ENCODE measurements at places on chromosomes 2 and 18. TPM values are rescaled to one million over a fixed set of nuclear protein-coding genes. Genes with fewer than 3 reads are reported as not detected.

- DNase-seq: no peak
Observed at GRCh38 chr18:7232218-7232617, 1.3 kb downstream of the LRRC30 start.

GRCh38 chr2:181642086-181642485 is 14.8 kb downstream of the CERKL start:
- no peak for DNase-seq

DNA sequence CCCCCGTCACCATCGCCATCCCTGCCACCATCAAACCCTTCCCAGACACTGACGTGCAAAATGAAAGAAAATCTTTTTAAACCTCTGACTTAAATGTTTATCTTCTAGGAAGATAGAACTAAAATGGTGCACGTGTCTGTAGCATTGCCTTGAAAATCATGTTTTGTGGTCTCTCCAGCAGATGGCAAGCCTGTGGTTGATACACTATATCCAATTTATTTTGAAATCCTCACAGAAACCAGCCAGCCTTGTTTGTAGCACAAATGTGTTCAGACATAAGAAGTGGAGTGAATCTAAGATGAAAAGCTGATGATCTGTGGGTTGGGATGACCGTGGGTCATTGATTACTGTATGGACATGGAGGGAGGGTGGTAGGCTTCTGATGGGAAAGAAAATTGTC is 436.2 kb upstream of the SMIM21 start:
- no peak for DNase-seq

DNA sequence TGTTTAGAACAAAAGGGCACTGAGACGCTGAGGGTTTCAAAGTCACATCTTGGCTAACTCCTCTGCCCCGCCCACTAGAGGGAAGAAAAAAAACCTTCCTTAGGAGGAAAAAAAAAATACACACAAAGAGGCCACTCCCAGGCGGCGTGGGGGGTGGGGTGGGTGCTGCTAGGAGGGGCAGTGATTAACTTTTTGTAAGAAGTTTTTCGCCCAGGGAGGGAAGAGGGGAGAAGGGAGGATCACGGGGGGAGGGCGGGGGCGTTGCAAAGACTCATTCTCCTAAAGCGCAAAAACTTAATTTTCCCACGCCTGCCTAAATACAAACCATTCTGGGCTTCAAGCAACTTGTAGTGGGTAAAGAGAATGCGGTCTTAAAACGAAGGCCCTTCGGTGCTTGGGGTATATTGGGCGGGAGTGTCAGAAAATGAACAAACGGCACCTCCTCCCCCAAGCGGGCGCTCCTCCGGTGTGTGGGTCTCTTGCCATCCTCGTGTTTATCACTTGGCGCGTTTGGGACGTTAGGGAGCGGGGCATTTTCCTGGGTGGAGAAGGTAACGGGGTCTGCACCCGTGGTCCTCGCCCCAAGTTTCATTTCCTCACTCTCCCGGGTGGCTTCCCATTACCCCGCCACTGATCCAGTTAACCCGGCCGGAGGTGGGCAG is 1.7 kb downstream of the CXCR4 start:
- no peak for DNase-seq

DNA sequence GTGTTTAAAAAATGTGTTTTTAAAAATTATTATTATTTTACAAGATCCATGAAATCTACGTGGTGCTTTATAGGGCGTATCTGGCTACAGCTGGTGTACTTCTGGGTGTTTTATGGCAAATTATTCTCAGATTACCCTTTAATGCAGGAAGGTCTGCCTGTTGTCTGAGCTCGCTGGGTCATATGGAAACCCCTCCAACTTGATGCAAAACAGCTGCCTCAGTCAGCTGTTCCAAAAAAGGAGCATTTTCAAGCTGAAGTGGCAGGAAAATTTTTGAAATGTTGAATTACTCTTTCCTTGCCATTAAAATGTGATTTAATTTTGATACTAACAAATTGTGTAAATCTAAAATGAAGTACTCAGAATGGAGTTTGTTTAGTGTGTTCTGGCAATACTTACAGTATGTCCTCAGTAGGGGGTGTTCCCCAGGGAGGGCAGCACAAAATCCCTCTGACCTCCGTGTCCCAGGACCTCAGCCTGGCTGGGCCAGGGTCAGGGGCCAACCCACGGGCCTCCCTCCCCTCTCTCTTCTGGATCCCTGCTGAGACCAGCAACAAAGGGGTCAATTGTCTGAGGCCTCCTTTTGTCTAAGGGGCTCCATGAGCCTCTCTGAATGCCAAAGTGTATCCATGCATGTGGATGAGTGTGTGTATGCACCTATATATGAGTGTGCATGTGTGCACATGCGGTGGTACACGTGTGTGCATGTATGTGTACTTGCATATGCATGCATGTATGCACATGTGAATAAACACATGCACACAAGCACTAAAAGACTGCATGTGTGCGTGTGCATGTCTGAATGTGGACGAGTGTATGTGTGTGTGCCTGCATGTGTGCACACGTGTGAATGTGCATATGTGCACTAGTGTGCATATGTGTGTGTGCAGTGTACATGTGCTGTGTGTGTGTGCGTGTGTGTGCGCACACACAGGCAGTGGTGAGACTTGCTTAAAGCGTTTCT is 105.4 kb downstream of the ACOXL start:
- no peak for DNase-seq

- DNase-seq: no peak
Observed at GRCh38 chr2:190527214-190527613, 7.3 kb downstream of the NEMP2 start.

GRCh38 chr18:56823986-56824565 is 172.9 kb downstream of the WDR7 start:
- no peak for DNase-seq

DNA sequence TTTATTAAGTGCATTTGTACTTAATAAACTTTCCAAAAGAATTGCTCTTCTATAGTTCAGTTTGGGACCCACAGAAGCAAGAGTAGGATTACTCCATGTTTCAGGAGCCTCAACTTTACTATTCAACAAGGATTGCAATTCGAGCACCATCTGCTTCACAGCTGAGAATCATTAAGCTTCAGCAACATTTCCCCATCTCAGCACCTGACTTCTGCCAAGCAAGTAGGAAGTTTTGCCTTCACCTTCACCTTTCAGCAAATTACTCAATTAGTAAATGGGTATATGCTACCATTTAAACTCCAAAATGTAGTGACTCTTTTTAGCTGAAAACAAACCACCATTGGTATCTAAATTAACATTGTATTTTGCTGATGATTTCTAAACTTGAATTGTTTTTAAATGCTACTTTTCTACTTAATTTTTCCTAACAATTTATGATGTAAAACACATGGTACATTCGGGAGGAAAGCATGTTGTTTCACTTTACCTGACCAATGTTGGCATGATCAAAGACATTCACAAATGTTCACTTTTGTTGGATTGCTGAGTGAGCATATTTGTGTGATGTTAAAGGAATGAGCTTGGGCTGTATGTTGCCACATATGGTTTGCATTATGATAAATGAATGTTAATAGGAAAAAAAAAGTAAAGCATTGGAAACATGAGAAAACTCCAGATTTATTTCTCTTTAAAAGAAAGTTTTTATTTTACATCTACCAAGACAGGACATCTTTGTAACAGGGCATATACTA is 159.2 kb downstream of the GULP1 start:
- no peak for DNase-seq

GRCh38 chr18:56756966-56757365 is 105.8 kb downstream of the WDR7 start:
- DNase-seq: no peak

DNA sequence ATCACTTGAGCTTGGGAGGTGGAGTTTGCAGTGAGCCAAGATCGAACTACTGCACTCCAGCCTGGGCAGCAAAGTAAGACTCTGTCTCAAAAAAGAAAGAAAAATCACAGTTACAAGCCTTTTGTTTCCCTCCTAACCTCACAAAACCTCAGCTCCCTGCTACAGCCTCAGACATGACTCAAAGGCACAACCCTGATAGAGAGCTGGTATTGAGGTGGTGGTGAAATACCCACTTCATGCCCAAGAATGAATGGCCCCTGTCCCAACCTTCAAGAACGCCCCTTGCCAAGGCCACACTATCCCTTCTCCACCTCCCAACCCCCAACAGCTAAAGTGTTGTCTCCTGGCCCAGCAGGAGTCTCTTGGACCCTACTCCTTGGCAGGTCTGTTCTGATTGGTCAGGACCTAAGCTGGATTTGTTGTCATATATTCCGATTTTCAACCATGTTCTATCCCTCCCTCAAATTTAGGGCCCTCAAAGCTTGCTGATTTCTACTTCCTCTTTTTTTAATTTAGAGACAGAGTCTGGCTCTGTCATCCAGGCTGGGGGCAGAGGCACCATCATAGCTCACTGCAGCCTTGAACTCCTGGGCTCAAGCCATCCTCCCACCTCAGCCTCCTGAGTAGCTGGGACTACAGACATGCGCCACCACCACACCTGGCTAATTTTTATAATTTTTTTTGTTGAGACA is 61.9 kb upstream of the BZW1 start:
- no peak for DNase-seq

- no peak for DNase-seq
Observed at GRCh38 chr2:177894546-177894945, 178.0 kb downstream of the PDE11A start.

GRCh38 chr2:19841918-19842693 is 59.7 kb downstream of the TTC32 start:
- peak; percentile 78 for DNase-seq

GRCh38 chr2:65974067-65974723 is 460.7 kb upstream of the MEIS1 start:
- DNase-seq: no peak

DNA sequence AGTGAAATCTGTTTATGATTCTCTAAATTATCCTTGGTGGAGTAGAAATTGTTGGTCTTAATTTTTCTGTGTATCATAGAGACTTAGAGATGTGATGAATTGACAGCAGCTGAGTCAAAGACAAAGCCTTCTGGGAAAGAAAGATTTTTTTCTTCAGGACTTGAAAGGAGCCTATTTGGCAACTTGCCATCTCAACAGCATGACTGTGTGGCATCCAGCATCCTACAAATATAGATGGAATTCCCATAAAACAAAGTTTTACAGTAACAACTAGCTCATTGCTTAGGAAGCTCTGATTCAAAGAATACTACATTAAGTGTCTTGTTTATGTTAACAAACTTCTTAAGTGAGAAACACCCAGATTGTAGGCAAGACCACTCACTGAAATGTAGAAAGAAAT is 79.2 kb upstream of the SETBP1 start:
- DNase-seq: no peak

GRCh38 chr2:39838589-39838988 is 59.5 kb upstream of the THUMPD2 start:
- DNase-seq: no peak

GRCh38 chr2:120772261-120772660 is 36.6 kb downstream of the GLI2 start:
- no peak for DNase-seq

DNA sequence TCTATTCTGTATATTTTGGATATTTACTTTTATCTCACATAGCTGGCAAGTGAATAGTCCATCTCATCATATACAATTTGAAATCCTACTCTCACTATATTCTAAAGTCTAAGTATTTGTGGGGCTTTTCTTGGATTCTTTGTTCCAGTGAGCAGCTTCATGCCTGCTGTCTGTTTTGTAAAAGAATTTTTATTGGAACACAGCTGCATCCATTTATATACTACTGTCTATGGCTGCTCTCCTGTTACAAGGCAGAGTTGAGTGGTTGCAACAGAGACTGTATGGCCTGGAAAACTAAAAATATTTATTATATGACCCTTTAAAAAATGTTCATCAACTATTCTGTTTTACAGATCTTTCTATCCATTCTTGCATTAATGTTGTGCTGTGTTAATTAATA is 193.3 kb upstream of the KLHL14 start:
- DNase-seq: no peak

GRCh38 chr2:200733713-200734198 is 78.0 kb upstream of the BZW1 start:
- DNase-seq: no peak

DNA sequence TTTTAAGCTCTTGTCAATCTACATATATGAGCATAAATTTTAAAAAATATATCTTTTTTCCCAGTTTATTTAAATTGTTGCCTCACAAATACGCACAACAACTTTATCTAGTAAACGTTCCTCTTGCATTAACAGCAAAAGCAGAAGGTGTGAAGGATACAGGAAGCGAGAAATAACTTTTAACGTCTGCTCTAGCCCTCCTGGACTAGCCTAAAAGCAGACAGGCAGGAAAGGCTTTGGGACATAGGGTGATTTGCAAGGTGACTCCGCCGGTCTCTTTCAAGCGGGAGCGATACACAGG is 434 bp upstream of the DUSP19 start:
- DNase-seq: no peak

DNA sequence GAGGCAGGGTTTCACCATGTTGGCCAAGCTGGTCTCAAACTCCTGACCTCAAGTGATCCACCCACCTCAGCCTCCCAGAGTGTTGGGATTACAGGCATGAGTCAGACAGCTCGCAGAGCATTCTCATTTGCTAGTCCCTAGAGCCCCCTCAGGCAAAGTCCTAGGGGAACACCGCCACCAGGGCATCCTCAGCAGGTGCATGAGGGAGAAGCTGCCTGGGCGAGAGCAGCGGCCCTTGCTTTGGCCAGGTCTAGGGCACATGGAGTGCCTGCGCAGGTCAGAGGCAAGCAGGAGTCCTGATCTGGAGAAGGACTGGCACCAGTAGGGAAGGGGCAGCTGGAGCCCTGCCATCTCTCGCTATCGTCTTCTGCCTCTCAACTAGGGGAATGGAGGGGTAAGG is 32.4 kb downstream of the NGEF start:
- no peak for DNase-seq

- no peak for DNase-seq
Observed at GRCh38 chr2:48433682-48434081, 96.3 kb upstream of the STON1 start.

DNA sequence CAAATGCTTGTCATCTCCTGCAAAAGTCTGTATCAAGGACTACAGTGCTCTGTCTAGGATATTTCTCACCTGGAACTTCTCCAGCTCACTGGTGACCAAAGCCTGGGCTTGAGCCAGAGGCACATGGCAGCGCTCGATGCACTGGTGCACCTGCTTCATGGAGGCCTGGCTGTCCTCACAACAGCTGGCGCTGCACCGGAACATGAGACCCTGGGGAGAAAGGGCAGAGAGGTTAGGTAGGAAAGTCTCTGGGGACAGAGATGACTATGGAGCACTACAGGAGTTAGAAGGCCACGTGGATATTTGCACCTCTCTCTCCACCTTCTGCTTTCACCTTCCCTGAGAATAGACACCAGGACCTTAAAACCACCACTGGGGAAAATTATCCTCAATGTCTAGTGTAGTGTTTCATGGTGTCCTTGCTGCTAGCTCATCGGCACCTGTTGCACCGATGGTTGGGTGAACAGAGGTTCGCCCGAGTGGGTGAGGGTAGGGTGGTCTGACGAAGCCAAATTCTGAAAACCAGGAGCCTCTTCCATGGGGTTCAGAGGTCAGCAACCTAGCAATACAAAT is 1.0 kb downstream of the FAM136A start:
- DNase-seq: no peak

SP140 gene
- not detected for total RNA-seq

CDK5R2 gene
- not detected for total RNA-seq

LINC00305 gene
- not detected for total RNA-seq

NPPC gene
- 0.66 TPM for total RNA-seq

COMMD1 gene
- 37.5 TPM for total RNA-seq

SCYGR1 gene
- not detected for total RNA-seq

ALK gene
- total RNA-seq: 0.99 TPM

UNC80 gene
- total RNA-seq: 0.17 TPM

Measured in esophagus muscularis mucosa (tissue), 4 donors.